ENCODE measurements at places on chromosomes 12 and 14.

GRCh38 chr12:89821896-89822295 lies 113.3 kb upstream of the ATP2B1 start:
- DNase-seq, result no peak

DNA sequence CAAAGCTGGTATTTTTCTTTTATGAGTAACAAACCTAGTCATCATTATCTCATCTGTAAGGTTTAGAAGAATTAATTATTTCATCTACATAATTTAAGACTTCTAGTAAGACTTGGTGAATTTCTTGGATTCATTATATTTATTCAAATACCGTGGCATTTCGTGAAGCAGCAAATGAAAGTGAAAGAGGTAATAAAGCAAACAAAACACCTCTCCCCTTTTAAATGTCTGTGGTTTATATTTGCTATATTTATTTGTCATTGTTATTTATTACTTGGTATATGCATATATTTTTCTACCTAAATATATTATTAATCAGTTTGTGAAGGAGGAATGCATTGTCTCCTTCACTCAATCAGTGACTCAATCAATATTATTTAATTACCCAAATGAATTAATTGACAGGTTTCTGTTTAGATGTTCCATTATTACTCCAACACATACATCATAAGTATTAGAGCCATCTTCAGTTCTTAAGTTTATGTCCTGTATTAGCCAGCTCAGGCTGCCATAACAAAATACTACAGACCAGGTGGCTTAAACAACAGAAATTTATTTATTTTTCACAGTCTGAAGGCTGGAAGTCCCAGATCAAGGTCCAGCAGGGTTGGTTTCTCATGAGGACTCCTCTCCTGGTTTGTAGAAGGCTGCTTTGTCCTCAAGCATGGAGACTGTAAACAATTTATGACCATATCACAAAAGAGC lies 6.6 kb downstream of the CFAP54 start:
- DNase-seq, result no peak

GRCh38 chr12:67721248-67721647 lies 72.7 kb downstream of the DYRK2 start:
- no peak for DNase-seq

DNA sequence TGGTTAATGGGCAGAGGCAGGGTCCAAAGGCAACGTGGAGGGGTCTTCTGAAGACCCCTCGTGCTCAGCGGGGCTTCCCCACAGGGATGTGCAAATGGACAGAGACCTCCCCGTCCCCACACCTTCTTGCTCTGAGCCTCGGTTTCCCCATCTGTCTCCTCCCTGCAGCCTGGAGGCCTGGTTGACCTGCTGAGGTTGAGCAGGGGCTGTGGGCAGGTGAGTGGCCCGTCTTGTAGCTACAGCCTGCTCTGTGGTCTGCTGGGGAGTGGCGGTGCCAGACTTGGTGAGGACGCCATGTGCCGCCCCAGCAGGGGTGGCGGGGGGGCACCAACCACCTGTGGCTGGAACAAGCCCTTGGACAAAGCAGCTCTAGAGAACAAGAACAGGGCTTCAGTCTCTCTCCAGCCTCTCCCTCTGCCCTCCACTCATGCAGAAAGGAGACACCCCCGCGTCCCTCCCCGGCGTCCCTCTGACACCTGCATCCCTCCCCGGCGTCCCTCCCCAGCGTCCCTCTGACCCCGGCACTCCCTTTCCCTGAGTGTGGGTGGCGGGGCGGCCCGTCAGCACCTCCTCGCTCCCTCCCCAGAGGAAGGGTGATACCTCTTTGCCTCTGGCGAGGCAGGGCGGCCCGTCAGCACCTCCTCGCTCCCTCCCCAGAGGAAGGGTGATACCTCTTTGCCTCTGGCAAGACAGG lies 83.7 kb downstream of the NOC4L start:
- DNase-seq, result no peak

- DNase-seq, result no peak
Observed at GRCh38 chr12:75190846-75191245, 18.8 kb downstream of the KCNC2 start.

- no peak for DNase-seq
Observed at GRCh38 chr14:61609191-61609843, 86.0 kb upstream of the HIF1A start.

DNA sequence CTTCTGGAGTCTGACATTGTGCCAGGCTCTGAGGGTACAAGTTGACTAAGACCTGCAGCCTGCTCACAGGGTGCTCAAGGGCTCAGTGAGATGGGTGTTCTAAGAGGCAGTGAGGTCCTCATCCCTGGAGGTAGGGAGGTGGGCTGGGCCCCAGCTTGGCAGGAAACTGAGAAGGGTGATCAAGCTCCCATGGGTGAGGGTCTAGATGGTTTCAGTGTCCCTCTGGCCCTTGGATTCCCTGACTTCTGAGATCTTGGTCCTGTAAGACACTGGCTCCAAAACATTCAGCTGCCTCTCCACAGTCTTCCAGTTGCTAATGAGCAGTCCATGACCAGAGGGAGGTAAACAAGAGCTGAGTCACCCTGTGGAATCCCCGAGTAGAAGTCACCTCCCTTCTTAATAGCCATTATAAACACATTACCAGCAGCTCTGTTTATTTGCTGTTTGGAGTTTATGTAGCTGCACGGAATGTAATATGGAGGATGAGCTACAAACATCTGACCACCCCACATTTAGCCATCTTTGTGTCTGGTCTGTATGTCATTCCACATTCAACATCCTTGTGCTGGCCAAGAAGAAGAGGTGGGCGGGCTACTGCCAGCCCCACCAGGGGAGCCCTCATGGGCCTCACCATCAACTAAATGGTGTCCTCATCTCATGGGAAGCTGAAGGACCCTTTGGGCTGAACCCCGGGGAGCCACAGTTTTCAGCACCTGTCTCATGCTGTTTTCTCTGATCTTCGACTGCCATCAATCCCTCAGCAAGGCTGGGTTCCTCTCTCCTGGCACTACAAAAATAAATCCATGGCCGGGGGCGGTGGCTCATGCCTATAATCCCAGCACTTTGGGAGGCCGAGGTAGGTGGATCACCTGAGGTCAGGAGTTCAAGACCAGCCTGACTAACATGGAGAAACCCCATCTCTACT lies 37.2 kb upstream of the BDKRB2 start:
- DNase-seq, result no peak

GRCh38 chr12:74539765-74540526 lies 2.3 kb downstream of the ATXN7L3B start:
- DNase-seq, result no peak

DNA sequence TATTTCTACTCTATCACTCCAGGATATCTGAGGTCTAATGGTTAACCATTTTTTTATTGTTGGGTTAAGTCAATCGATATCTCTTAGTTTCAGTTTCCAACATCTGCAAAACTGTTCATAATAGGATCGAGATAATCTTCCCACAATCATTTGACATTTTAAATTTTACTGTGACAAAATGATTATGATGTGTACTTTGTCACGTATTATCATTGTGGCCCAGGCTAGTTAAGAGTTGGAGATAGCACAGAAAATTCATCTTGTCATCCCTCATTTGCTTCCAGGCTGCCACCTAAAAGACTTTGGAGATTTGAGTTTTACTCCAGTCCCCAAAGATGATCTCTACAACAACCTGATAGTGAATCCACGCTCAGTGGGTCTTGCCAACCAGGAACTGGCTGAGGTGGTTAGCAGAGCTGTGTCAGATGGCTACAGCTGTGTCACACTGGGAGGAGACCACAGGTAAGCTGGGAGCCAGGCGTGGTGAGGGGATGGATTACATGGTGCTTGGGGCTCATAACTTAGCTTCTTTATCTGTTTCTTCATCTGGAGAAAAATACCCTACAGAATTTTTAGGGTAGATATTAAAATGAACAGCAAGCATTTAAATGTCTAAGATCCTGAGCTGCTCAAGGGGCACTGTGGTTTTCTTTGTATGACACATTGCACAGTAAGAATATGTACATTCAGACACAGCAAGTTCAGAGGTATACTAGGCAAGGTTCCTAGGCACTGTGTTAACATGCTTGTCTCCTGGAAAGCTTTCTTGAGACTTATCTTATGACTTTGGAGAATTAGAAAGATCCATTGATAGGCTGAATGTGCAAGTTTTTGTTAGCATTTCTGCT lies 22.4 kb downstream of the ARG2 start:
- no peak for DNase-seq

DNA sequence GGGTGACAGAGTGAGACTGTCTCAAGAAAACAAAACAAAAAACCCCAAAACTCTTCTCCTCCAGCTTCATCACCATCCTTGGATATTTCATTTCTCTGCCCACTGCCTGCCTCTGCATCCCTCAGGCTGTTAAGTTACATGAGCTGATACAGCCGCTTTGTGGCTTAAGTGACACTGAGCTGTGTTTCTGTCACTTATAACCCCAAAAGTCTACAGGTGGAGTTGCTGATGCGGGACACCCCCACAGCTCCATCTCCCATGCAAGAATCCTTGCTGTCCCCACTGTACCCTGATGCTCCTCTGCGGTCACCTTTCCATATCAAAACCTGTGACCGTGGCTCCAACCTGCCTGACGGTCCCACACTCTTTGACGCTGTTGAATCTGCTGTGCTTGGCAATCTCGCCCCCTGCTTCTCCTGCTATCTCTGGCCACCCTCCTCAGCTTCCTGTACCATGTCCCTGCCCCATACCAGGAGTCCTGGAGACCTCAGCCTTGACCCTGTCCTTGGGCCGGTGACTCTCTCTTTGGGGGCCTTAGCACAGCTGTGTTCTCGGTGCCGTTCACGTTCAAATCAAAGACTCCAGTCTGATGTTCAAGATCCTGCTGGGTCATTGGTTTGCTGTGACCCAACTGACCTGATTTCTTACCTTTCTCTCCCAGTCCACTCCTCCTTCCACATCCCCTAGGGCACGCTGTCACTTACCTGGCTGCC lies 20.3 kb downstream of the HVCN1 start:
- DNase-seq, result no peak

DNA sequence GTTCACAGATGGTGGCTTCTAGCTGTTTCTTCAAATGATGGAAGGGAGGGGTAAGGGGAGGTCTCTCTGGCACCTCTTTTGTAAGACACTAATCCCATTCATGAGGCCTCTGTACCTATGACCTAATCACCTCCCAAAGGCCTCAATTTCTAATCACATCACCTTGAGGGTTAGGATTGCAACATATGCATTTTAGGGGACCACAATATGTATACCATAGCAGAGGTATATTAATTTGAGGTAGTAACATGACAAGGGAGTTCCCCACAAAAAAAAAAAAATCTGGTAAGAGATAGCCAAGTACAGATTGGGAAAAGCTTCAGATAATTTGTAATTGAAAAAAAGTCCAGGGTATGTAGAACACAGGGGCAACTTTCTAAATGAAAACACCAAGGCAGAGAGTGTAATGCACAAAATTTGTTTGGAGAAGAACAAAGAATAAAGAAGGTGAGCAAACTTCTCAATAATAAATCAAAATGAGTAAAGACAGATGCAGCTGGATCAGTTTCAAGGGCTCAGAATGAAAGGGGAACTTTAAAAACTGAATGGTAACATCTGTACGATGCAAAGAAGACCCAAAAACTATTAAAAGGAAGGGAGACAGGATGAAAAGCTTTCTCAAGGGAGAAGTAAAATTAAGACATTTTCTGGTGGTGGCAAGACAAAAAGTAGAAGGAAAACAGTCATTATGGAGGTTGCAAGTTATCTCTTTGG lies 125.5 kb upstream of the DCN start:
- DNase-seq, result no peak

DNA sequence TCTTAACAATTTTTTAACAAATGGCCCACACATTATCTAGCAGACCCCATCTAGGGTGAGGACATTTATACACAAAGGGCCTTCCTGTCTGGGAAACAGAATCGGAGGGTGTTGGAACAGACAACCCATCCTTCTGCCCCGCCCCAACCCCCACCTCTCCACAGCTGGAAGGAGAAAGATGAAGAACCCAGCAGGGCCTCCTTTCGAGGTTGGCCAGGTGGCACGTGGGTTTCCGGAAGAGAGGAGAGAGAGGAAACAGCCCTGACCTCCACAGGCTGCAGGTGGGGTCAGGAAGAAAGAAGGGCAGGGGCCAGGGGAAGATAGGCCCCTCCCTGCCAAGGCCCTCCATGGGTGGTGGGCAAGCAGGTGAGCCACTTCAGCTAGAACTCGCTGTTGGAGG lies 57.2 kb downstream of the LRRC74A start:
- no peak for DNase-seq

- DNase-seq, result no peak
Observed at GRCh38 chr12:120800665-120801064, 75.0 kb downstream of the ACADS start.

- DNase-seq, result no peak
Observed at GRCh38 chr14:96046630-96047029, 7.5 kb downstream of the C14orf132 start.

GRCh38 chr12:96045566-96045965 lies 10.2 kb upstream of the LTA4H start:
- DNase-seq, result no peak

DNA sequence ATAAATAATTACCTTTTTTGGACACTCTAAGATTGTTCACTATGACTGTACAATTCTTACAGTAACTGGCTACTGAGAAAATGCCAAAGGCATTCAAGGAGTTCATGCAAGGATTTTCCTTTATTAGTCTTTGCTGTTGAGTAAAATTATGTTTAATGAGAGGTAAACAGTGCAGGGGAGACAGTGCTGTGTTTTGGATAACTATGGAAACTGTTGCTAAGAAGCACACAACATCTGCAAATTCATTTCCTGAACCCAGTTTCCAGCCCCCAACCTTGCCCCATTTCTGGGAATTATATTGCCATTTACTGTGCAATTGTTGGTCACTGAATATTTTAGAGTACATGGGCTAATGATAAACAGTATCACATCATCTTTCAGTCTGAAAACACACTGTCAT lies 1005.8 kb downstream of the TRHDE start:
- no peak for DNase-seq

GRCh38 chr12:85568395-85569103 lies 267.7 kb downstream of the RASSF9 start:
- DNase-seq, result no peak

- no peak for DNase-seq
Observed at GRCh38 chr14:64775081-64775777, 71.0 kb downstream of the PLEKHG3 start.

- no peak for DNase-seq
Observed at GRCh38 chr12:28021704-28022103, 49.2 kb upstream of the PTHLH start.

GRCh38 chr12:2183556-2184541 lies 131.1 kb downstream of the CACNA1C start:
- no peak for DNase-seq

GRCh38 chr14:61397615-61398014 lies 76.2 kb downstream of the PRKCH start:
- DNase-seq, result no peak

DNA sequence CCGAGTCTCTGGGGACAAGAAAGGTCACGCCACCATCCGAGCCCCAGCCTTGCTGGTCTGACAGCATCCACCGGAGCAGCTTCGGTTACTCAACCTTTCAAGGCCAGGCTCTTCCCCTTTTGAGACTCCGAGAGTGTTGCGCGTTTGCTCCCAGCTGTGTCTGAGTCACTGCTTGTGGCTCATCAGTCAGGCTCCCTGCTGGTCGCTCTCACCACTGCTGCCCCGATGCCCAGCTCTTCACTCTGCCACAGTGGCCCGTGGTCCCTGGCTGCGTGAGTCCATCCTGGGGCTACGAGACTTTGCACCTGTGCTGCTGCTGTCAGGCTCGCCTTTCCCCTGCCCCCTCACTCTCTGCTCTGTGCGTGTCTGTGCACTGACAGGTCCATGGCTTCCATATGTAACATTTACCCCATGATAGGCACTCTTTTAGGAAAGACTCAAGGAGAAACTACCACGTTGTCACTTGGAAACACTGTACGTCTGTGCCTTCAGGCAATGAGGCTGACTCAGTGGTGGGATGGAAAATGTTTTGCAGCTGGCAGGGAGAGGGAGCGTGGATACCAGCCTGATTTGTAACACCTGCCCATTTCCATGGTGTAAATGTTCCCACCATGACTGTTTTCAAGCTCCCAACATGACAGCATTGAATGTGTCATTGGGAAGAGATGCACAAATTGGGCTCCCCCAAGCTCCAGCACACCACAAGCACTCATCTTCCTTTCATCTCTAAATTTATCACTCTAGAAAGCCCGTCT lies 350.7 kb downstream of the TMEM132D start:
- DNase-seq, result no peak
